ENCODE measurements at places on chromosomes 1 and 21.

GRCh38 chr1:164591858-164592257, 32.9 kb downstream of the PBX1 start:
- no peak for DNase-seq

GRCh38 chr1:9782897-9783296, 40.9 kb downstream of the CLSTN1 start:
- no peak for DNase-seq

- no peak for DNase-seq
Observed at GRCh38 chr1:209414803-209415329, 168.6 kb upstream of the CAMK1G start.

DNA sequence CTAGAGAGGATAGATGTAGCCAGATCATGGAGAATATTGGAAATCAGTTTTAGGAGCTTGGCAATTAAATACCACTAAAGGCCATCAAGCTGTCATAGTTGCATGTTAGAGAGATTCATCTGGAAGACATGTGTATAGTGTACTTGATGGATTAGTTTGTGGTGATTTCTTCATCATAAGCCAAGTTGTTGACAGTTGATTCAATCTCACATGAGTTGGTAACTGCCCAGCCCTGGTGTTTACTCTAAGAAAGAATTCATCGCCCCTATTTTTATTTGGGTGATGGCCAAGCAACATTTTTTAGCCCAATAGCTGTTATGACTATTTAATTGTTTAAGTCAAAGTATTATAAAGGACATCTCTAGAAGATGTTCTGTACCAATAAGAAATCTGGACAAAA, 737.6 kb downstream of the PLA2G4A start:
- DNase-seq, result no peak

GRCh38 chr1:165635329-165635728, 4.3 kb downstream of the MGST3 start:
- DNase-seq, result no peak

DNA sequence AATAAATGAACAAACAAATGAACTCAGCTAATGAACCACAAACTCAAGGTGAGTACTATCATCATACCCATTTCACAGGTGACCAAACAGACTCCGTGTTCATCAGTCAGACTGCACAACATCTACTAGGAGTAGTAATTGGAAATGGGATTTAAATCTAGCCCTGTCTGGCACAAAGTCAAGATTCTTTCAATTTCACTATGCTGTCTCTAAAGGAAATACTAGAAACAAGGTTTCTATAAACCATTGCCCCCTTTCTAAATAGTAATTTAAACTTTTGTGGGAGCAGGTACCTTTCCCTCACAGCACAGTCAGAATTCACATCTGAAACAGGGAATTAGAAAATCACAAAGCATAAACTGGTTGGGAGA, 160.3 kb downstream of the TGFBR3 start:
- no peak for DNase-seq

DNA sequence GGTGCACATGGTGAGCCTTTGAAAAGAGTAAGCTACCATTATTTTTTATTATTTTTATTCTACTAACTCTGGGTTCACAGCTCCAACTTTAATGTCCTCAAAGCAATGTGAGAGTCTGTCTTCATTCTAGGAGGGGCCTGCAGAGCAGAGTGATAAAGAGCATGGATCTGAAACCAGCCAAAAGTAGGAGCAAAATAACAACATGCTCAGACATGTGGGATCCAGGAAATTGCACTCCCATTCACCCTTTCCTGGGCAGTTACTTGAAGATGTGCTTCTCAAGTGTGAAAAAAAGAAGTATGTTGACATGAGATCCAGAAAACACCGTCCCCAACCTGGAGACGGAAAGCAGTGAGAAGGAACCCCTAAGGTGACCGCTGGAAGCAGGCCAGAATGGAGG, 8.7 kb upstream of the LIN28A start:
- no peak for DNase-seq

- DNase-seq, result no peak
Observed at GRCh38 chr1:92964998-92965397, 3.7 kb upstream of the DIPK1A start.

DNA sequence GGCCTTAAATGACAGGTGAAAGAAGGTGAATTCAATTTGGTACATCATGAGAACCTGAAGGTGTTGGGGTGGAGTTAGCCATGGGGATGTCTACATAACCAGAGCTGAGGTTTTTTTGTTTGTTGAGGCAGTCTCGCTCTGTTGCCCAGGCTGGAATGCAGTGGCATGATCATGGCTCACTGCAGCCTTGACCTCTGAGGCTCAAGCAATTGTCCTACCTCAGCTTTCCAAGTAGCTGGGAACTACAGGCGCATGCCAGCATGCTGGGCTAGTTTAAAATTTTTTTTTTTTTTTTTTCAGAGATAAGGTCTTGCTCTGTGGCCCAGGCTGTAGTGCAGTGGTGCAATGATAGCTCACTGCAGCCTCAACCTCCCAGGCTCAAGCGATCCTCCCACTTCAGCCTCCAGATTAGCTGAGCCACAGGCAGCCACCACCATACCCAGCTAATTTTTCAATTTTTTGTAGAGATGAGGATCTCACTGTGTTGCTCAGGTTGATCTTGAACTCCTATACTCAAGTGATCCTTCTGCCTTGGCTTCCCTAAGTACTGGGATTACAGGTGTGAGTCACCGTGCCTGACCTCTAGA, 1.9 kb upstream of the MPZ start:
- no peak for DNase-seq

GRCh38 chr1:33454646-33455282, 17.7 kb upstream of the ZSCAN20 start:
- DNase-seq, result no peak

GRCh38 chr1:30232288-30232899, 491.0 kb downstream of the MATN1 start:
- DNase-seq, result no peak

DNA sequence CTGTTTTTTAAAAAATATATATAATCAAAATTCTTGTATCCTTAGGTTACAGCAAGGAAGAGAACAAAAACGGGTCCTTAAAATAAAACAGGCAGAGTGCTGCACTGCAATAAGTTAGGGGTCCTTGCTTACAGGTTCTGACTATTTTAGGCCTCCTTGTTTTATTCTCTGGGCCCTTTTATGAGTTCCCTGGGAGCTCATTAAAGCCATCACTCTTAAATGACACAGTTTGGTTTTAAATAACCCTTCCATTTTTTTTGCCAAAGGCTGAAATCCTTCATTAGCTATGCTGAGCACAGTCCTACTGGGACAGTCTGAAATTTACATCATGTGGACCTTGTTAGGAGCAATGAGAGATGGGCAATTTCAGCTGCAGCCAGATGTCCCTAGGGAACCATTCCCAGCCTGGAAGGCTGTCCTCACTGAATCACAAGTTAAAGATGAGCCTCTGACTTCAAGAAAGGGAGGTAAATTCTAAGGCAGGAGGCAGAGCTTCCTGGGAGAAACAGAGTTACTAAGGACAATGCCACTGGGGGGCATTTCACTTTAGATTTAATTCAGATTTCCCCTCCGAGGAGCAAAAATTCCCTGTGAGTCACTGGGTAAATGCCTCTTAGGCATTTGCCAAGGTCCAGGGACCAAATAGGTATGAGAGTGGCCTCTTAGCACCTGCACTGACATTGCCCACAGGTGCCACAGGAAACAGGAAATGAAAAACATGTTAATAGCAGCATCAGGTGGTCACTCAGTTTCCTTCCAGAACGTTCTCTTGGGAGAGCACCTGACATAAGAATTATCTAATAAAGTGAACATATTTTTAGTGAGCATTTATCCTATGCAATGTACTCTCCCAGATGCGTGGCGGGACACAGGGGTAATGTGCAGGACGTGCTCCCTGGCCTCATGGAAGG, 3.8 kb upstream of the MUL1 start:
- no peak for DNase-seq

GRCh38 chr1:158274797-158275196, 14.9 kb upstream of the CD1C start:
- no peak for DNase-seq

DNA sequence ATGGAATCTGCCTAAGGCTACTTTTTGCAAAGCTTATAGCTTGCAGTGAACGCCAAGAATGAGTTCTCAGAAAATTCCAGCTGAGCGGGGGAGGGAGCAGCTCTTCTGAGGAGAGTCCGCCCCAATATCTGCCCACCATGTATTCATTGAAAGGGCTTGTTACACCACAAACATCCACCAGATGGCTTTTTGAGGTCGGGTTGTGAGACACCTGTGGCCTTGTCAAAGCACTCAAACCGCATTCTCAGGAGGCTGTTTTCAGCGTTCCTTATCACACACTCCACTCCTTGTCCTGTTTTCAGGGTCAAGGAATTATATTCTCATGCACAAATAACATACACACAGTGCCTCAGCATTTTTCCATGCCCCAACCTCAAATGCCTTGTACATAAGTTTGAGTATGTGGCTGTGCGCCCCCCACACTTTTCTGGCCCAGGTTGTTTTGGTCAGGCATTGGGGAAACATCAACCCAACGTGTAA, 3.9 kb upstream of the C4BPB start:
- DNase-seq, result no peak

DNA sequence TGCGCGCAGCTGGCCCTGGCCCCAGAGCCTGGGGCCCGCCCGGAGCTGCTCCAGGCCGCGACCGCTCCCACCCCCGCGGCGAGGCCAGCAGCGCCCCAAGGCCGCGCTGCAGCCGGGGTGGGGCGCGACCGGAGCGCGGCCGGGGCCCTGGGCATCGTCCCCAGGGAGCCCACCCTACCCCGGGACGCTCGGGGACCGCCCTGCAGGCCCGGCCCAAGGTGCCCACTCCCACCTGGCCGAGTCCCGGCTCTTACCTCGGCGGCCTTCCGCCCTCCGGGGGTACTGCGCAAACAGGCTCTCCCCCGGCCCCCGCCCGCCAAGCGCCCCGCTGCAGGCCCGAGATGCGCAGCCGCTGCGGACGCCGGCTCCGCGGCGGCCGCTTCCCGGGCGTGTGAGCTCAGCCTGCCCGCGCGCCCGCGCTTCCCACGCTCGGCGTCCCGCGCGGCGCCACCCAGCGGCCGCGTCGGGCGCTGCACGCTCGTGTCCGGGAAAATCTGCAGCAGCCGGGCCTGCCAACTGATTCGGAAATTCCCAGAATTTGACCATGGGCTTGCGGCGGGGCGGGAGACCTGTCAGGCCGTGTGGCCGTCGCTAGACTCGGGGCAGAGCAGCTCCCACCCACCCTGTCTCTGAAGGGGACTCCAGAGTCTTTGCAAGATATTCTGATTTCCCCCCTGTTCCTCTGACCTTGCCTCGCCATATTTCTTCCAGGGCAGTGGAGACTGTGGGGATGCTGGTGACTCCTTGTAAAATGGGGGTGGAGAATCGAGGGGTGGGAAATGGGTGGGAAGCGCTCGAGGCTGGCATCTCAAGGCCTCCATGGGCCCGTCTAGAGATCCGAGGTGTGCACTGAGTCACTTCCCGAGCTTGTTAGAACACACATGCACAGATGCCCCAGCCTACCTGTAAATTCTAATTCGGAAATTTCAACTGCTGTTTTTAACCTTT, 41.9 kb downstream of the CD34 start:
- peak; percentile 91 for DNase-seq

GRCh38 chr1:157949074-157949354, 44.4 kb upstream of the KIRREL1 start:
- DNase-seq, result no peak

DNA sequence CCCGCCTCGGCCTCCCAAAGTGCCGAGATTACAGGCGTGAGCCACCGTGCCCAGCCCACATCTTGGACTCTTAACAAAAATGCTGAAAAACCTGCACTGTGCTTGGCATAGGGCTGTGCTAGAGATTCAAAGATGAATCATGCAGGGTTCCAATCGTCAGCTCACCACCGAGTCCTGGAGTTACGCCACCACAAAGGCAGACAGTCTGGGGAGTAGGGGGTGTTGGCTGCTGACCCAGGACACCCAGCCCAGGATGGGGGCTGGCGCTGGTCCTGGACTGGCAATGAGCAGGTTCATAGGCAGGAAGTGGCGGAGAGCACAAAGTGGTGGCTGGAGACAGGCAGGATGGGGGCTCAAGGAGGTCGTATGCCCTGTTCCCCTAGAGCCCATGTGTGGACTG, 16.0 kb downstream of the PSRC1 start:
- no peak for DNase-seq

GRCh38 chr1:66397192-66397591, 136.8 kb upstream of the SGIP1 start:
- DNase-seq, result no peak

- no peak for DNase-seq
Observed at GRCh38 chr1:225896494-225896893, 7.5 kb upstream of the LEFTY1 start.

DNA sequence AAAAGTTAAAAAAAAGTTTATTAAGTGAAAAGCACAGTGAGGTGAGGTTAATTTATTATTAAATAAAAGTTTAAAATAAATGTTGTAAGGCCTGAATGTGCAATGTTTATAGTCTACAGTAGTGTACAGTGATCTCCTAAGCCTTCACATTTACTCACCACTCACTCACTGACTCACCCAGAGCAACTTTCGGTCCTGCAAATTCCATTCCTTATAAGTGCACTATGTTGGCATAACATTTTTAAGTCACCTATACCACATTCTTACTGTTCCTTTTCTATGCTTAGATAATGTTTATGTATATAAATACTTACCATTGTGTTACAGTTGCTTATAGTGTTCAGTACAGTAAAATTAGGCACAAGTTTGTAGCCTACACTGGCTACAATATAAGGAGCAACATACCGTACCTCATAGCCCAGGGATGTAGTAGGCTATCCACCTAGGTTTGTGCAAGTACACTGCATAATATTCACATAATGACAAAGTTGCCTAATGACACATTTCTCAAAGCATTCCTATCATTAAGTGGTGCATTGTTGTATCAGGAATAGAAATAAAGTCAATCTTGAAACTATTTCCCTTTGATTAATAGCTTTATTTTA, 426.5 kb upstream of the BRINP3 start:
- DNase-seq, result no peak

DNA sequence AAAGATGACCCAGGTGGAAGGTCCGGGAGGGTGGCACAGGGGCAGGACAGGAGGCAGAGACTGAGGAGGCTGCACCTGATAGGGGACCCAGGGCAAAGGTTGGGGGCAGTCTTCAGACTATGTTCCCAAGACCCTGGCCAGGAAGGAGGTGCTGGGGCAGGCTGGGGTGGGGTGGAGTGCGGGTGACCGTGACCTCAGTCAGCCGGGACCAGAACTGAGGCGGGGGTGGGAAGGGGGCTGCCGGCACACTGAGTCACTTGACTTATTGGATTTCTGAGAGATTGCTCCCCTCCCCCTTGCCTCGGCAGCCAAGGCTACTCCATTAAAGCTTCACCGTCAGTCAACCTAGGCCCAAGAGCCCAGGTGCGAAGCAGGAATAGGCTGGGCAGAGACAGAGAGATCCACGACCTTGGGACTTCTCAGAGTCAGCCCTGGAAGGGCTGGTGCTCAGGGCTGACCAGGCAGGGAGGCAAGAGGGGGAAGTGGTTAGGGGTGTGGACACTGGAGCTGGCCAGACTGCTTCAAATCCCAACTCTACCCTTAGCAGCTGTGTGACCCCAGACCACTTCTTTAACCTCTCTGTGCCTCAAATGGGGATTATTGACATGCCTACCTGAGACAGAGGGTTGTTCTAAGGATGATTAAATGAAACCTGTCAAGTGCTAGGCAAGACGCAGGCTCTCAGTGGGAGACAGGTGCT, 47.9 kb upstream of the LAPTM5 start:
- DNase-seq, result no peak

All from mucosa of descending colon (tissue), 3 donors.